Bone marrow (tissue), 2 donors: ENCODE measurements at places on chromosomes 12 and 14.
A peak's percentile ranks its signal among the peaks of the same experiment; 100 is the strongest.

DNA sequence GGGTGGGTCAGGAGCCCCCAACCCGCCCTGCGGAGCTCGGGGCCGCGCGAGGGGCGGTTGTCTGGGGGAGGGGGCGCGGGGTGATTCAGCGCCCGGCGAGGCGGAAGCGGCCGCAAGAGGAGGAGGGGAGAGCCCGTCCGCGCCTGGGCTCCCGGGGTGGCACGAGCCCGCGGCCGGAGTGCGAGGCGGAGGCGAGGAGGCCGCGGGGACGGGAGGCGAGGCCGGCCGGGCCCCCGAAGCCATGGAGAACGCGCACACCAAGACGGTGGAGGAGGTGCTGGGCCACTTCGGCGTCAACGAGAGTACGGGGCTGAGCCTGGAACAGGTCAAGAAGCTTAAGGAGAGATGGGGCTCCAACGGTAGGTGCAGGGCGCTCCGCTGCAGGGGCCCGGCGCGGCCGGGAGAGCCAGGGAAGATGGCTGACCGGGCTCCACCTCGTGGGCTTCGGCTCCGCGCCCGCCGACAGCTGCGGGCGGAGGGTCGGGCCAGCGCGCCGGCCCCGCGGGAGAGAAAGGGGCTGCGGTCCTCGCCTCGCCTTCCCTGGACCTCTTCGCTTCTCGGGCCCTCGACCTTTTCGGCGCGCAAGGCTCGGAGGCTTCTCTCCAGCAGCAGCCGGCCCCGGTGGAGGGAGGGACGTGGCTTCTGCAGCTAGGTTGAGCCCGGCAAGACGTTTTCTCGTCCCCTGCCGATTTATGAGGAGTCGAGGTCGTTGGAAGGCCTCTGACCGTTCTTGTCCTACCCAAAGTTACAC, 677 bp downstream of the ATP2A2 start:
- peak; percentile 70 for DNase-seq

DNA sequence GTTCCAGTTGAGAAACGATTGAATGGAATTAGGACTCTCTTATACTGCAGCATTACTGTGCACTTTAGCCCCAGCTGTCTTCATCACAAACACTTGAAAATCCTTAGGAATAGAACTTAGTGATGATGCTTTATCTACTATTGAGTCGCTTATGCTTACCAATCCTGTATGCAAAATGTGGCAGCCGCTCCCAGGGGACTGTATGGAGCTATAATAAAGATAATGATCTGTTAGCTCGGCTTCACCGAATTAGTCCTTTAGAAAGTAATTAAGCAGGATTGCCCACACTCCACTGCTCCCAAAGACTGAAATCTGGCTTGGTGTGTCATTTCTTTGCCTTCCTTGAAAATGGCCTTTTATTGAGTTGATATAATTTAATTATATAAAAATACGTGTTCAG, 10.6 kb downstream of the EML1 start:
- DNase-seq: no peak

DNA sequence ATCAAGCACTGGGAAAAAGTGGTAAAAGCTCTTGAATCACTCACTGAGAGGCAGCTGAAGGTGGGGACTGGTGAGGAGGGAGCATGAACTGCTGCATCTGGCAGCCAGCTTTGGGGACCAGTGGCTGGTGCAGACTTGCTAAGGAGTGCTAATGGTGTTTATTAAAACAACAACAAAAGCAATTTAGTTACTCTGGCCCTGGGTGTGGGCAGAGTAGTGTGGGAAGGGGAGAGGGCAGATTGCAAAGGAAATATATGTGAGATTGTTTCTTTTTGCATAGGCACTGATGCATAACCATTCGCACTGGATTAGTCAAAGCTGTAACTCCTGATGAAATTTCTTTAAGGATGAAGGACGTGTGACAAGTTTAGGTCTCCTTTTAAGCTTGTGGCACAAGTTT, 8.1 kb downstream of the TXNRD1 start:
- DNase-seq: no peak

- no peak for DNase-seq
Observed at GRCh38 chr12:38983117-38983571, 77.8 kb upstream of the CPNE8 start.

GRCh38 chr14:103528587-103529382, at the start of gene TRMT61A:
TRMT61A (plus strand) TSS chr14:103529196; CDS start chr14:103529979, 783 bp downstream.
- peak; percentile 42 for DNase-seq

DNA sequence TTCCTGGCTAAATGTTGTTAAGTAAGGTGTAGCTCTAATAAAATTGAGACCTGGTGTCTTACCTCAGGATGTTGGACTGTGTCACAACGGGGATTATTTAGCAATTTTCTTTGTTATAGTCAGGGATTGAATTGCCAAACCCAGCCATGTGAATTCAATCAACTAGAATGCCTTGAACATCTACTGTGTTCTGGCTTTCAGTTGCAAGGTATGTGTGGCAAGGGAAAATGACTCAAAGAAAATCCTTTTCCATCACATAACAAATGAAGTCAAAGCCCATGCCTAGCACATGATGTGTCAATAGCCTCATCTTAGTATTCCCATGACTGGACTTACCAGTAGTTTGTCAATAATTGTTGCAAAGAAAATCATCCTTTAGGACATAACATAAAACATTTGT, 519.8 kb upstream of the FLRT2 start:
- no peak for DNase-seq

DNA sequence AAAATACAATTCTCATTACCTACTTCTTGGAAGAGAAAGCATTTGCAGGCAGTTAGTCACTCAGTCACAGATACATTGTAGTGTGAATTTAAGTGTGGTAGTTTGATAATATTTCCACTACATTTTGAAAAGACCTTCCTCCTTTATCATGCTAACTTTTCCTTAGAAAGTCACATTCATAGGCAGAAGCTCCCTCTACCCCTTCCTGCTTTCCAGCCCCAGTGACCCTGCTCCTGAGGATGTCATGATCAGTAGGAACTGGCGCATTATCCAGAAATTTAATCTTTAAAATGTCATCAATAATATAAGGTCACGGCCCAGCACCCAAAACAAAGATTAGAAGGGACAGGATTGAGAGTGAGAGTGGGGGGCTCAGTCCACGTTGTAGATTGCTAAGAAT, 707.4 kb upstream of the STXBP6 start:
- DNase-seq: no peak
